Stromal cell of bone marrow (primary cell): ENCODE measurements at places on chromosomes 11 and 22.

DNA sequence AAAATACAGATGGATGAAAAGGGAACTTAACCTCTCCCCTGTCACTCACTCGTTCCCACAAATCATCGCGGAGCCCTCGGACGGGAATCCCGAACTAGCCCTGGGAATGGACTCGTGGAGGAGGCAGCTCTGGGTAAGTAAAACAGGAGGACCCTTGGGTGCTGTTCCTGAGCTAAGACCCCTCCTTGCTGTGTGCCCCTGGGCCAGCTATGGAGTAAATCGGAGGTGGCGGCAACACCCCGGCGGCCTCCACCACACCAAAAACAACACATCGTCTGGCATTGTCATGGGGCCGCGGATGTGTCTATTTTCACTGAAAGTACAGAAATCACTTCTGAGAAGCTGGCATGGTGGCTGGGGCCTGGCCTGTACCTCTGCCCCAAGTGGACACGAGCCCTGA, 12.1 kb downstream of the CPT1A start:
- DNase-seq = no peak

GRCh38 chr11:92473736-92474135, 249.1 kb downstream of the FAT3 start:
- DNase-seq = peak; percentile 14

- no peak for DNase-seq
These were observed 39.9 kb downstream of the PPP2R1B start for GRCh38 chr11:111726301-111726713.

DNA sequence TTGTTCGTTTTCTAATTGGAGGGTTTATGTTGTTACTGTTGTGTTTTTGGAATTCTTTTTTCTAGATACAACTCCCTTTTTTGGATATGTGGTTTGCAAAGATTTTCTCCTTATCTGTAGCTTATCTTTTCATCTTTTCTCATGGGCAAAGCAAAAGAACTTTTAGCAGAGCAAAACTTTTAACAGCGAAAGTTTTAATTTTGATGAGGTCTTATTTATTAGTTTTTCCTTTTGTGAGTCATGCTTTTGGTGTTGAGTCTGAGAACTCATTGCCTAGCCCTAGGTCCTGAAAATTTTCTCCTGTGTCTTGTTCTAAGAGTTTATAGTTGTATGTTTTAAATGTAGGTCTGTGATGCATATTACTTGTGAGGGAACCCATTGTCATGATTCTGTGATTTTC, 99.4 kb downstream of the TEAD1 start:
- DNase-seq = no peak

- no peak for DNase-seq
These were observed 56.0 kb upstream of the SHISAL1 start for GRCh38 chr22:44368611-44369292.
